ENCODE measurements at places on chromosomes 6 and 20.

DNA sequence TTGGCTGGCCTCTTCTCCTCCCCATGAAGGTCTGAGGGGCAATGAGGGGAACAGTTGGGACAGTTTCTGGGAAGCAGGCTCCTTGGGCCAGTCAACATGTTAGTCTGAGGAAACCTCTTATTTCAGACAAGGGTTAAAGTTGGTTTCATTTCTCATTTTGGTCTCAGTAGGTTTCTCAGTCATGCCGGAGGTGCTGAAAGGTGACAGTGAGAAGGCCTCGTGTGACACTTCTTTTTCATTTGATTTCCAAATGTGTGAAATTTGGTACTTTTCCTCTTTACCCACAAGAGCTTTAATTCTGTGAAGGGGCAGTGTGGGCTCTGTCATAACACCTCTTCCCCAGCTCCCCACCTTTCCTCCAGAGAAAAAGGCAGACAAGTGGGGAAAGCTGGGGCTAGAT lies 7.5 kb upstream of the GLP1R start:
- DNase-seq: no peak

- no peak for DNase-seq
These were observed 95.9 kb upstream of the IFNGR1 start for GRCh38 chr6:137315081-137315480.

GRCh38 chr6:157630463-157631080 lies 192.5 kb upstream of the SNX9 start:
- DNase-seq: no peak

GRCh38 chr6:168095716-168096250 lies 16.8 kb upstream of the FRMD1 start:
- DNase-seq: no peak

- no peak for DNase-seq
These were observed 1.5 kb downstream of the ZNFX1 start for GRCh38 chr20:49276161-49276960.

- peak; percentile 63 for DNase-seq
These were observed 55.6 kb upstream of the FOXC1 start for GRCh38 chr6:1554141-1554475.

- no peak for DNase-seq
These were observed 10.2 kb downstream of the HDAC2 start for GRCh38 chr6:113960795-113961194.

DNA sequence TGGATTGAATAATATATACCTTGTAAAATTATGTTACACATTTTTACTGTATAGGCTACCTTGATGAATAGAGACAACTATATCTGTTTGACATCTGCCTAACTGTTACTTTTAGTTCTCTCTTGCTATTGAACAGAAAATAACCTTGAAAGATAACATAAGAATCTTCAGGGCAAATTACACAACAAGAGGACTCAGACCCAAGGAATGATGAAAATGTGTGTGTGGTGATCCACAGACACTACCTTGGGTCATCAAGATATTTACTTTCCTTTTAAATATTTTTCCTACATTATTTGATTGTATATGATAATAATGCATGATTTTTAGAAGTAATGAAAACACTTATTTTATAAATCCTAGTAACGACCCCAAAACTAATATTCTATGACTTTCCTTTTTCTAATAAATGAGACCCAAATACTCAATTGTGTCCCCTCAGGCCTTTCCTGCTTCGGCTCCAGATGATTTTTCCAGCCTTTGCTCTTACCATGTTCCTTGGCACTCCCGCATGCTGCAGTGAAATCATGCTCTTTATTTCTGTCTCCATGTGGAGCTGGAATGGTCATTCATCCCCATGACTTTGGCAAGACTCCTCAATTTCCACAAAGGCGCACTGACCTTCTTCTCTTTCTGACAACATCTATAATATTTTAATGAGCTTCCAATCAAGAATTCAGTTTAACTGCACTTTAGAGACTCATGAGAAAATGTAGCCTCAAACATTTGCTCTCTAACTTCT lies 187.6 kb downstream of the EPM2A start:
- no peak for DNase-seq

GRCh38 chr6:56541030-56541600 lies 101.6 kb downstream of the DST start:
- DNase-seq: peak; percentile 33

GRCh38 chr20:4788314-4788713 lies 66.6 kb downstream of the PRND start:
- no peak for DNase-seq

- no peak for DNase-seq
These were observed 248.8 kb downstream of the CDH4 start for GRCh38 chr20:61500791-61501321.

DNA sequence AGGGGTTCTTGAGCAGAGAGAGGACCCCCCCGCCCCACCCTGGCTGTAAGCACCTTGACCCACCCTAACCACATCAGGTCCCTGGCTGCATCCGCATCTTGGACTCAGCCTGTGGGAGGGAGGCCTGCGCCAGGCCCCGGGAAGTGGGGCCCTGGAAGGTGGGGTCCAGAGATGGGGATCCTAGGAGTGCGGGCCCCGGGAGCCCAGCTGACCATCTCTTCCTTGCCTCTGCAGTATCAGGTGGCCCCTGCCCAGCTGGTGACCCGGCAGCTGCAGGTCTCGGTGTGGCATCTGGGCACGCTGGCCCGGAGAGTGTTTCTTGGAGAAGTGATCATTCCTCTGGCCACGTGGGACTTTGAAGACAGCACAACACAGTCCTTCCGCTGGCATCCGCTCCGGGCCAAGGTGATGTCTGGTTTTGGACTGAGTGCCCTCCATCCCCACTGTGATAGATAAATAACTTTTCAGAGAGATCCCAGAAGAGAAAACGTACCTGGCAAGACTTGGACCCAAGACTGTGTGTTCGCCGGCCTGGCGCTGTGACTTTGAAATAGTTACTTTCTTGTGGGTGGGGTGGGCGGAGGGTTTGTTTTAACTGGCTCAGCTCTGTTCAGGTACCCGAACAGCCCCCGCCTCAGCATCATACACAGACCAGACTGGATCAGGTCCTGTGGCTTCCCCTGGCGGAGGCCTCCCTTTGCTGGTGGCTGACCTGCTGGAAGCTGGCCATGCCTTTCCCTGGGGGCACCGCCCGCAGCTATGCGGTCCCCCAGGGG lies 62.0 kb downstream of the EZR start:
- DNase-seq: no peak

- no peak for DNase-seq
These were observed 17.0 kb upstream of the ARG1 start for GRCh38 chr6:131555992-131556391.

DNA sequence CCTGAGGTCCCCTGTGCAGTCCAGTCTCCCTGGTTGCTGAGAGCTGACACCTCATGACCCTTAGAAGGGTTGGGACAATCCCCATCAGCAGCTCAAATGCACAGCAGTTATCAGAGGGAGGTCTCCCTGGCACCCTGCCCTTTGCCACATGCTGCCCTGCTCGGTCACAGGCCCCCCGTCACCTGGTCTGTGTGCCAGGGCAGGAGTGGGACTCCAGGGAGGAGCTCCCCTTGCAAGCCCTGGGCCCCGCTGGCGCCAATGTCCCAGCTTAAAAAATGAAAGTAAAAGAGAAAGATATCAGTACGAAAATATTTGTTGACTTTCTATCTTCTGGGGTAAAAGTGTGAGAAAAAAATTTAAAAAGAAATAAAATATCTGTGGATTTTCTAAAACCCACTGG lies 68.1 kb upstream of the SLC22A16 start:
- DNase-seq: no peak
